T-helper 2 cell (primary cell): ENCODE measurements at places on chromosomes 6 and 20.

DNA sequence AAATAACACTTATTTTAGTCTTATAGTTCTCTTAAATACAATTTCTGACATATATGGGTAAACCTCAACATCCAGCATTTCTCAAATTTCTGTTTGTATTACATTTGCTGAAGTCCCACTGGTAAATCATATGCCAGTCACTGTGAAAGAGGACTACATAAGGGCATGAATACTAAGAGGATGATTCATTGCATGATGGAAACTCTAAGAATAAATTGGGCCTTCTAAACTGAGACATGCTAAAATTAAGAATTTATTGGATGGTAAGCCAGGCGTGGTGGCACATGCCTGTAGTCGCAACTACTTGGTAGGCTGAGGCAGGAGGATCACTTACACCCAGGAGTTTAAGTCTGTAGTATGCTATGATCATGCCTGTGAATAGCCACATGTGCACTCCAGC, 12.1 kb downstream of the DEFB123 start:
- DNase-seq: no peak

DNA sequence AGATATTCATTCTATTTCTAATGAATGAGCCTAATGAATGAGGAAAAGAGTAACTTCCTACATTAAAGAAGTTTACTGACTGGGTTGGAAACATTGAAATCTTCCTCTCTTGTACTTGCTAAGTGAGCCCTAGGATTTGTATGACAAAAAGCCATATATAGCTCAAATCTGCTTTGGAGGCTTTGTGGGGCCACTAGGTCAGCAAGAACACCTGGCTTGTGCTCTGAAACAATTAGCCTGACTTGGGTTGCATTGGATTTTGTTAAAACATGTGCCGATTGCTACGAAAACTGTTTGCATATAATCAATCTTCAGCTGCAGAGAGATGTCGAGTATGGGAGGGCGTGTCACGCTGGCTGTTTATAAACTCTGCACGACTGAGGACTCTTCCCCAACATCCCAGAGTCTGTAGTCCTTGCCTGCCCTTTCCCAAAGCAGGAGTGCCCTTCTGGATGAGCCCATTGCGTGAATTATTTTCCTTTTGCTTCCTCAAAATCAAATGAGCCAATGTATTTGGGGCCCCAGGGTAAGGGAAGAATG, 684.8 kb downstream of the DHX35 start:
- no peak for DNase-seq

DNA sequence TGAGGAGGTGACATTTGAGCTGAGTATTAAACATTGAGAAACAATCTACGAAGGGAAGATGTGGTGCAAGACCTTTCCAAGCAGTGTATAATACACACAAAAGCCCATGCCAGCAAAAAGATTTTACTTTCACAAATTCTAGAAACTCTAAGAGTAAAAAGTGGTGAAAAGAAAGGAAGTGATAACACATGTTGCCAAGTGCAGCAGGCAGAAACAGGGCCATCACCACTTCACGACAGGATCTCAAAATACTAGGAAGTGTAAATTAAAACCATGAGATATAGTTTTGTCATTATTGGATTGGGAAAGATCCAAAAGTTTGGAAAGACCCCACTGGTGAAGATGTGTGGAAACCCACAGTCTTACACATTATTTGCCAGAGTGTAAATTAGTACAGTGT, 1.7 kb upstream of the ENTPD6 start:
- DNase-seq: no peak

GRCh38 chr20:50304501-50304856, 113.8 kb downstream of the CEBPB start:
- DNase-seq: no peak

GRCh38 chr6:155881826-155882526, 426.3 kb upstream of the NOX3 start:
- DNase-seq: no peak

DNA sequence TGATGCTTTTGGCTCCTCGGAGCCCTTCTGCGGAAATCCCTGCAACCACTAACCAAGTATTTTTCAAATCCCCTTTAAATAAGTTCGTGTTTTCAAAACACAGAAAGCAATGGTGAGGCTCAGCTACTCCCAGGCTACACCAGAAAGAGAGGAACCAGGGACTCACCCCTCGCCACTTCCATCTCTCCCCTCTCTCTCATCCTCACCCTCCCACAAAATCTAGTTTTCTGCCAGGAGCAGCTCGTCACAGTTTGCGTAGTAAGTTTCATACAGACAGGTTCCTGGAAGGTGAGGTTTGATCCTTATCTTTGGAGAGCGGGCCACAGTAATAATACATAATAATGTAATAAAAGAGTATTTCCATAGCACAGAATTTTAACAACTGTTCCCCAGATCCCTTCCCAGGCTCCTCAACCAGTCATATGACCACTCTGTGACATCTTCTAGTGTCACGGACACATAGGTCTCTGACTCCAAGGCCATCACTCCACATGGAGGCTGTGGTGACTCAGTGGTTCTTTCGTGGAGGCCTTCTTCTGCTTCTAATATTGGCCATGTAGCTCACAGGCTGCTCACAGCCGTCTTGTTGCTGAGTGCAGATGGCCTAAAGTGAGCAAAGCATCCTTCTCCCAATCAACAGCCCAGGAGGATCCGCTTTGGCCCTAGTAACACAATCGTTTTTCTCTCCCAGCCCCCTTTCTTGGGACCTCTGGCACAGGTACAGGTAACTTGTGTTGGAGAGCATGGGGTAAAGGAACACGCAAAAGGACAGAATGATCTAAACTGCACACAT, 295.7 kb downstream of the CDC5L start:
- DNase-seq: no peak
